ENCODE measurements at places on chromosomes 4 and X.

GRCh38 chr4:84796394-84796793 is 170.1 kb downstream of the WDFY3 start:
- no peak for DNase-seq

- DNase-seq = no peak
Observed at GRCh38 chrX:63958134-63958865, 173.3 kb upstream of the ARHGEF9 start.

- DNase-seq = no peak
Observed at GRCh38 chr4:82124932-82125786, 248.6 kb downstream of the HNRNPD start.

DNA sequence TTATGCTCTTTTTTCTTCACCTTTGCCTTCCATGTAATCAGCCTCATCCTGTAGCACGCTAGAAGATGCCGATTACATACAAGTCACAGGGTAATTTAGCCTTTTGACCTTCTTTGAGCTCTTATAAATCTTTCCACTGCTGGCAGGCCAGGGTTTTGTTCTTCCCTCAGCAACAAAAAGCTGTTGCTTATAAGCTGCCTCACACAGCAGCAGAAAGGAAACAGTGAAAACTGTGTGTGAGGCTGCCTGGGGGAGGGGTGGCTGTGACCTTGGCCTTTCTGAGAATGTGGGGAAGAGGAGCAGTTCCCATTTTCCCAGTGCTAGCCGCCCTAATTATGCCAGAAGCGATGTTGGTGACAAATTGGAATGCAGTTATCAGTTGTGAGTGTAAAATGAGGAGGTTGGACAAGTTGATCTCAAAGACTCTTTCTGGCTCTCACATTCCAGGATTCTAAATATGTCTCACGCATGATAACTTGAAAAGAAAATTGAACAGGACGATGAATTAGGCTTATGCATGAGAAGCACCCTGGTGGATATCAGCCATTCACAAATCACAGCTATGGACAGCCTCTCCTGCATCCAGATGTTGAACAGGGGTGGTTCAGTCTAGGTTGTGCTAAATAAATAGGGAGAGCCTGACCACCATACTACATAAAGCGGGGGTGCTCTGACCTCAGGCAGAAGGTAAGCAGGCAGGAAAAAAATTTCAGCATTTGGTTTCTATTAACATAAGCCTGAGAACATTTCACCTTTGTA is 25.7 kb downstream of the SLITRK2 start:
- DNase-seq = no peak

DNA sequence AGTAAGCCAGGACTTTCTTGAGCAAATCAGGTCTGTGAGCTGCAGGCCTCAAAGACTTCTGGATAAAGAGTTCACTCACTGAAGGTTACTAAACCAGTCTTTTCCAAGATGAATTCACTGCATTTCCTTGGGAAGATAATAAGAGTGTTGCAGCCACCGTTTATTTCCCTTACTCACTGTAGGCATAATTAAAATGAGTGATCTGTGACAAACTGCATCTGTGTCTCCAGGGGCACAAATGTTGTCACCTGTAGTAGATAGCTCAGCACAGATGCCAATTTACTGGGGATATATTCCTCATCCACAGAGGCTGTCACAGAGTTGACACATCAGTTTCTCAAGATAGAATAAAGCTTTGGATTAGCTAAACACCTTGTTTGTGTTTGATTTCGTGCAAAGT is 580.2 kb downstream of the SPRY1 start:
- no peak for DNase-seq

- no peak for DNase-seq
Observed at GRCh38 chr4:151951671-151952050, 190.9 kb upstream of the GATB start.

DNA sequence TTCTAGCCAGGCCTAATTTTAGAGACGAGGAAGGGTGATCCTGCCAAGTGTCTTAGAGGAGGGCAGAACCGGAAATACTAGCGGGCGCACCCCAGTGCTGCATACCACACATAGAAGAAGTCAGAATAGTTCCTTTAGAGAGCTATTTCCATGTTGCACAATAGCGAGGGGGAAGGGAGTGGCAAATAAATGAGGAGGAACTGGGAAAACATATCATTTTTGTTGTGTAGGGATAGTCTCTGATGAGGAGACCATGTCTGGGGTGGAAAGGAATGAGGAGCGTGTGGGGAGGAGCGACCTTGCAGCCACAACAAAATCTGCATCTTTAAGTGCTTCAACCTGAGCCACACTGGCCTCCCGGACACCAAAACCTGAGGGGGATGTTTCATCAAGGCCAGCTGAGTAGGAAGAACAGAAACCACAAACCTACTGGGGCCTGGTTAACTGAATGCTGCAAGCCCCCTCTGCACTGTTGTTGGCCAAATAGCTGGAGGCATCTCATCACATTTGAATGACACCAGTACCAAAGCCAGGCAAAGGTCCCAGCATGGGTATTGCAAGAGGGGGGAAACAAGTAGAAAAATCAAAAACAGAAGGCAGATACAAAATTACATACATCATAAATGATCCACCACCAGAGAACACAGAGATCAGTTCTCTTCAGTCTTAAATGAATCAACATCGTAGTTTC is 26.7 kb upstream of the C1QTNF7 start:
- peak; percentile 55 for DNase-seq

DNA sequence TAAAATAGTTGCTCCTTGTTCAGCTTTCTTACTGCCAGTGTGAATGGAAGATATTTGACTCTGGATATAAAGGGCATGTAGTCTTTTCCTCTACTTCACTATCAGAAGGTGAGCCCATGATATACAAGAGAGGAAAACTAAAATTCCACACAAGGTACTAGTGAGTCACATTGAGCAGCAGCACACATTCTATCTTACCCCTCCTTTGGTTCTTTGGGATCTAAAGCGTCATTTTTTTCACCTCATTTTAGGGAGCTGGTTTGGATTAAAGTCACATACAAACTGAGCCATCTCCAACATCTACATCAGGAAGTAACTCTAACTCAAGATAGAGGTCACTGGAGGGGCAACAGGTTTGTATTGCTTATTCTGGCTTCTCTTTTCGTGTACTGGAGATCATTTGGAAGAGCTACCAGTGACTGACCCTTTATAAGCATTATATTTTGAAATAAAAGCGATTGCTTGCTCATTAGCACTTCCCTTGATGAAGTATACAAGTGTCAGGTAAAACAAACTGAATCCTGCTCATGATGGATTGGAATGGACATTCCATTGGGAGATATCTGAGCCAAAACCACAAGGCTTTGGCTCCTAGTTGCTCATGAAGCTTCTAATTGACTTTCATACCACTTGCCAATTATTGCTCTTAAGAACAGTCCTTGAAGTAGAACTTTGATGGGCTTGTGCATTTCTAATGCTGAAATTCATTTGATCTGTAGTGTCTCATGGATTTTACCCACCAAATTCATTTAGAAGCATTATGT is 124.1 kb downstream of the SPCS3 start:
- DNase-seq = no peak

GRCh38 chr4:117327491-117327890 is 242.1 kb upstream of the TRAM1L1 start:
- DNase-seq = no peak

GRCh38 chr4:141513866-141514265 is 122.5 kb upstream of the IL15 start:
- no peak for DNase-seq

DNA sequence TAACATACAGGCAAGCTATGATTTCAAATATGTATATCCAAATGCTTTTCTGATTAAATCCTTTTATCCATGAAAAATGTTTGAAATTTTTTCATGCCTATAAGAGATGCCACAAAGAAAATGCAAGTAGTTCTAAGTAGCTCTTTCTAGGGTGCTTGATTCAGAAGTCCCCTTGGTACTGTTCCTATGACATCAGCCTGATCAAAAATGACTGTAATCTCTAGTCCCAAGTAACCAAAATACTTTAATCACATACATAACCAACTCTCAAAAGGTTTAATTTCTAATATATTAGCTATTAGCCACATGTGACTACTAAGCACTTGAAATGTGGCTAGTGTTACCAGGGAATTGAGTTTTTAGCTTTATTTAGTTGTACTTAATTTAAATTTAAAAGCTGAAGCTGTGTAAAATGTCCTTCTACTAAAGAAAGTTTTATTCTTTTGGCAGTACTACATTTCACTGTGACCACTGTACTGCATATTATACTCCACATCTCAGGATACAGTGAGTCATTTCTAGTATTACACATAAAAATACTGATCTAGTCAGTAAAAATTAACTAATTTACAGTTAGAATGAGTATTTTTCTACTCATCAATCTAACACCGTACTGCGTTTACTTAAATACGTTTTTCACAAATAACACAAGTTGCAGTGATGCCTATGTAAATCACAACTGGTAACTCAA is 33.9 kb downstream of the FBXW7 start:
- DNase-seq = no peak

DNA sequence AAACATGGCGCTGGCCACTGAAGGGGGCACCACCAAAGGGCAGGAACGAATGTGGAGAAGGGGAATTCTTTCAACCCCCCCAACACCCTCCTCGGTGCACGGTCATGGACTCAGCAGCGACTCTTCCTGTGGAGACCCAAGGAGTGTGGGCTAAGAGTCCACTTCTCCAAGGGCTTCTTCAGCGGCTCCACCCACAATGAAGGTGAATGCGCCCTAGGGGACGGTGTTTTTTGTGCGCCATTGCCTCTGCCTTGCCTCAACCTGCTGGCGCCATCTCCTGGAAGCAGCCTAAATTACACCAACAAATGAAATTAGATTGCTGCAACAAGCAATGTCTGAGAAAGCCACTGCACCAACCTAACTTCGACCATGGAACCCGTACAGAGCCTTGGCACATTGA is 169.2 kb upstream of the MAGEB18 start:
- DNase-seq = no peak
